Kidney (tissue), 22 donors: ENCODE measurements at places on chromosomes 4 and X. TPM values are rescaled to one million over a fixed set of nuclear protein-coding genes. Genes with fewer than 3 reads are reported as not detected.

CAMK2D gene
- polyA plus RNA-seq: 9.1 TPM

CLCN4 gene
- polyA plus RNA-seq: 2.4 TPM

DNA sequence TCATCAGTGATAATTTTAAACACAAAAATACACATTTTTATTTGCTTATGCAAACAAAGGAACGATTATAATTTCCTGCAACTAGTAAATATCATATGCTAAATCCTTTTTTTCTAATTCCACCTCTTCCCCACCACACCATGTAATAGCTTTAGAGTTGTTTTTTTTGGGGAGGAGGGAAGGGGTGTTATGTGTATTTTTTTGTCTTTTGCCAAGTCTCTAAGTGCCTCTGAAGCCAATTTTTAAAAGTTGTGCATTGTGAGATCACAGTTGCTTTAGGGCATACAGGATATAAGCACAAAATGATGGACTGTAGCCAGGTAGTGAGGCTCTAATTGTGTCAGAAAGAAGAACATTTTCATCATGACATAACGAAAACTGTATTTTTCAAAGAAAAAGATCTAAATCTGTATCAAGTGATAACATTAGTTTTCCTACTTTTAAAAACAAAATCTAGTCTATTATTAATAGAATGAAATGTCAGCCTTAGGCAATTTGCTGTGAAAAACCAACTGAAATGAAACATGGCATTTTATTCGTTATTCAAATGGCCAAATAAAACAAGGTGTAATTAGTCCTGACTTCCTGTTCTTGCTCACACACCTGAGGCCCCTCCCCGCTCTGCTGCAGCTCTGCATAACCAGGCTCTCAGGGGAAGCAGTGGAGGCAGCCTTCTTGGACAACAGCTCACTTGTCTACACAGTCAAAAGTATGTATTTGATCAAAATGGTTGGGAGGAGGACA is 157.4 kb downstream of the PALLD start:
- DNase-seq: peak; percentile 35

DNA sequence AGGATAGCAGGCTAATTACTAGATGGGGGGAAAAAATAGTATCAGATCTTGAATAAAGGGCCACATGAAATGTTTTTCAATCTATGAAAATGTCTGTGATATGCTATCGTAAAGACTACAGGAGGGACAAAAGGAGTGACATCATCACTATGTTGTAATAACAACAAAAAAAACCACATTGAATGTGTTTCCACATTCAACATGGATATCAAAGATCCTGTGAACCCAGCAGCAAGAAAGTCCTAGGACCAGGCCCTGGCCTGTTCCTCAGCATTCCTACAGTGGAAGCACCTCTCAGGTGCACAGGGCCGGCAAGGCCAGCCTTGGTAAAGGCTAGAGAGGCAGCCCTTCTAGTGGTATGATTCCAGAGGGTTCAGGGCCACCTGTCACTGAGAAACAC is 118.3 kb downstream of the RELL1 start:
- DNase-seq: no peak

- DNase-seq: no peak
Observed at GRCh38 chr4:109690690-109691410, 12.4 kb downstream of the CASP6 start.

DNA sequence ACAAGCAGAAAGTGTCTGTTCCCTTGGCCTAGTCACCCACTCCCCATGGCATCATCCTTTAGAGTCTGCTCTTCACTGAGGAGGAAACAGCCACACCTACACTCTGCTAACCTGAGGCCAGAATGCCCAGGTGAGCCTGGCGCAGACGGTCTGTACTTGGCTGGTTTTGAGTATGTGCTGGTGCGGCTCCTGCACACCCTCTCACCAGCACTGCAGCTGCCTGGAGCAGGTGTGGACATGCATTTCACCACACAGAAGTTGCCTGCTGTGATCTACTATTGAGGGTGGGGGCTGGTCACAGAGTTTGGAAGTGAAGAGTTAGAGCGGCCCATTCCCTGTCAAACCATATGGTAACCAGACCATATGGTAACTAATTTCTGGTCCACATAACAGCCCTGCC is 39.5 kb downstream of the KANTR start:
- no peak for DNase-seq

GRCh38 chr4:92305878-92306520 is 2.2 kb downstream of the GRID2 start:
- DNase-seq: peak; percentile 52

DNA sequence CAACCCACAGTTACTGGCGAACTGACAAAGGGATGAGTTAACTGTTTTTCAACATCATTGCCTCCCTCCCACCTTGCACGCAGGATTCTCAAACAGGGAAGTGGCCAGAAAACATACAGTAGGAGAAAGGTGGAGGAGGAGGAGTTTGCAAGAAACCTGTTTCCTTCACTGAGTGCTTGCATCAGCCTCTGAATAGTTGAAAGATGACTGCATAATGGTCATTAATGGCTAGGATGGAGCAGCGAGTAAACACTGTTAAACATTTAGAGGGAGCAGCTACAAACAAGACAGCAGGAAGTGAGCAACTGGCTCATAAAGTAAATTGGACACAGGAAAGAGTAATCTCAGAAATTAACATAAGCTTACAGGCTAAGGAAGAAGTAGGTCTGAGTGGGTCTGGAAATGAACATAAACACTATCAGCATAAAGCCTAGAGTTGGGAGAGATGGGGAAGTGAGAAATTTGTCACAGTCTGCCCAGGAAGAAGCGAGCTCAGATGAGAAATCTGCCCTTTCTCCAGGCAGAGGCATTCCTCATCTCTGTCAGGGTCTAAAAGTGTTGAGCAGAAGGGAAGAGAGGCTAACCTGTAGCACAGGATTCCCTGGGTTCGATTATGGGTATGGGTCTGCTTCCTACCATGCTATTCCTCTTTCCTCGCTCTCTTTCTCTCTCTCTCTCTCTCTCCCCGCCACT is 38.6 kb downstream of the TRPC5OS start:
- DNase-seq: peak; percentile 2
